ENCODE measurements at places on chromosomes 11 and 22.

DNA sequence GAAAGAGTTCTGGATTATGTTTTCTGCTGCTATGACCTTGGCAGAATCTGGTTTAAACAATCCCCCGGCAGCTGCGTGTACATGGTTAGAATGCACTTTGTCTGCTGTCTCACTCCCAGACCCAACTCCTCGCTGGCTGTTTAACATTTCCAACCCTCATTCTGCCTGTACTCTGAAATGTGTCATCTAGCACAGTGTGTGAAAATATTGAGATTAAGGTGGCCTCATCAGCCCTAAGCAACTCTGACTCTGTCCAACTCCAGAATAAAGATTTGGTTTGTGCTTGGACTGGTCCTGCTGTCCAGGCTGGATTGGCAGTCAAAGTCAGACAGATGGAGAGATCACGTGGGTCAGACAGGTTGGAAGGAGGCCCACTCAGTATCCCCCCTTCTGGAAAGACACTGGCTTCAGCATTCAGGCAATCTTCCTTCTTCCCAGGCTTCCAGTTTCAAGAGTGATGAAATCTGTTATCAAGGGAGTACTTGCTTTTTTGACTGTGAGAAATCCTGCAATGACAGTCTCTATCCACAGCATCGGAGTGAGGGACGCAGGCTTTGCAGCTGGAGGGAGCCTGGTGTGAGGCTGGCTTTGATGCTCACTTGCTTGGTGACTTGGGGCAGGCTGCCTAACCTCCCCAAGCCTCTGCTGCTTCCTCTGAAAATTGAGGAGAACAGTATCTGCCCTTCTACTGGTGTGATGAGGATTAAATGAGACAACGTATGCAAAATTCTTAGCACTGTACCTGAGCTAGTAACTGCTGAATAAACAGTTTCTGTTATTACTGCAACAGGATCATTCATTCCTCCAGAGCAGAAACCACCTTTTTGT, 29.8 kb downstream of the ABTB2 start:
- no peak for DNase-seq

DNA sequence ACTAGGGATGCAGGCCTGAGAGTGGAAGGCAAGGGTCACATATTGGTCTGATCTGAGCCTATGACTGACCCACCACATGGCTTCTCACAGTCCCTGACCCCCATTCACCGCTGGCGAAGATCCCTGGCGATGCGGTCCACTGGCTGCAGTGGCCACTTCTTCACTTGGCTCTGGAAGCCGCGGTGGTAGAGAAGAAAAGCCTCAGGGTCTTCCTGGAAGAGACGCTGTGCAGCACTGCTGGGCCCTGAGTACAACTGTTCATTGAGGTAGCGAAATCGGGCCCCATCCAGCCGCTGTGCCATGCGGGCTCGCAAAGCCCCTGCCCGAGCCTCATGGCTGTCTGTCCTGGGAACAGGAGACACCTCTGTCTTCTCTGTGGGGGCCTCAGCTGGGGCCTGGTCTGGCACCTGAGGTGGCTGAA, 2.4 kb downstream of the RRP8 start:
- DNase-seq, result no peak

DNA sequence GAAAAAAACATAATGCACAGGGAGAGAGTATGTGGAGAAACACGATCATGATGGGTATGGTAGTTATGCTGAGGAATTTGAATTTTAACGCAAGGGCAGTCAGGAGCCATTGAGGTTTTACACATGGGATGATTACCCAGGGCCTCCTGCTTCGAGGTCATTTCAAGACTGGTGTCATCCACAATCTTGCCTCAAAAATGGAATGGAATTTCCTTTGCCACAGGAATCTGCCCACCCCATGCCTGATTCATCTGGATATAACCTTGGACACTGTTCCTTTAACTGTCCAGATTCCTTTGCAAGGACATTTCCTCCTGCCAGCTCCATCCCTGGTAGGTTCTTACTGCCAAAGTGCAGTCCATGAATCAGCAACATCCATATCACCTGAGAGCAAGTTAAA, 655.9 kb upstream of the TENM4 start:
- DNase-seq, result no peak

GRCh38 chr11:7577291-7578190, 63.7 kb downstream of the PPFIBP2 start:
- peak; percentile 68 for DNase-seq

- no peak for DNase-seq
Observed at GRCh38 chr22:21025266-21025665, 7.1 kb downstream of the SLC7A4 start.

GRCh38 chr11:128251140-128251539, 336.2 kb downstream of the ETS1 start:
- DNase-seq, result no peak

DNA sequence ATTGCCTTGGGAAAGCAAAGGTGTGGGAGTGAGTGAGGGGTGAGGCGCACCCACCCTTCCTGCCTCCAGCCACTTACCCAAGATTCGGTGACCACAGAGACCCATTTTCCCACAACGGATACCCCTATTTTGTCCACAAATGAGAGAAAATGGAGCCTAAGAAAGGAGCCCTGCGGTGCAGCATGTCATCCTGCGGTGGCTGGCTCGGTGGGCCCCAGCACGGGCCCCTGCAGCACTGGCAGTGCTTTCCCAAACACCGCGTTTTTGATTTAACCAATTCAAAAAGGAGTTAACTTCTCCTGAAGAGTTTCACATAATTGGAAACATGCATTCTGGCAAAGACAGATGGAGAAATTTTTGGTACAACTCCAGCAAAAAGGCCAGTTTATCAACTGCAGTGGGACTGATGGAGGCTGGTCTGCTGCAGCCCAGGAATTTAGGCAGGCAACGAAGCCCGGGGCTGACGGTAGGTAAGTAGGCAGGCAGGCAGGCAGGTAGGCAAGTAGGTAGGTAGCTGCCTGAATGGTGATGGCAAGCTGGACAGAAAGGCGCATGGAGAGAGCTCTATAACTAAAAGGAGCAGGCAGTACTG, 84.2 kb downstream of the FDX1 start:
- no peak for DNase-seq

DNA sequence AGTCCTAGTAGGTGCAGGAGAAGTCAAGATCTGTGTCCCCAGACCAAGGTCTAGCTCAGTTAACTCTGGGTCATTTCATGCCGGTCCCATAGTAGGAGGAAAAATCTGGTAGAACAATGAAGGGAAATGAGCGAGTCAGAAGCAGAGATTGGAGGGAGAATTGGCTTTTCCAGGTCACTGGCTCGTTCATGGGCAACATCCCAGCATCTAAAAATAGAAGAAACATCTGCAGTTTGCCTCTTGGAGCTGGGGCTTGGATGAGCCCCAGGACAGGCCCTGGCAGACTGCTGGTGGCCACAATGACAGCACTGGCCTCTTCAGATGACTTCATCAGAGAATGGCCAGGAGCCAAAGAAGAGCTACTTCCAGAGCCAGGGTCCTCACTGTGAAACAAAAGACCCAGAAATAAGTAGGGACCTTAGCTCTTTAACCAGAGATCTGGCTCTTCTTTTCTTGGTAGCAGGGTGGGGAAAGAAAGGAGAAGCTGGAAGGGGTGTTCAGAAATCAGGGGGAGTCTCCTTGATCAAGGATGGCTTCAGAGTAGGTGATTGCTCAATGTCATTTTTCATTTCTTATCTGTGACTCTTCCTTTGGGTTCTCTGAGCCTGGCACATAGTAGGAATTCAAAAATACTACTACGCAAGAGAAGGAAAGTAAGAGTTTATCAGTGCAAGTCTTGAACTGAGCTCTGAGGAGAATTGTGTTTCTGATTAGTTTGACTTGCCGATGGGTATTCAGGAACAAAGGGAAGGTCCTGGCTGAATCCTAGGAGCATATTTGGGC, 102.6 kb downstream of the TMPRSS5 start:
- DNase-seq, result no peak

GRCh38 chr11:77619576-77620198, 17.9 kb downstream of the CLNS1A start:
- DNase-seq, result no peak

- no peak for DNase-seq
Observed at GRCh38 chr22:23754220-23754919, at the start of gene VPREB3. VPREB3 (minus strand) TSS chr22:23754425; CDS start chr22:23754363, 62 bp downstream.

- no peak for DNase-seq
Observed at GRCh38 chr22:20275836-20276235, 7.7 kb upstream of the RTN4R start.

DNA sequence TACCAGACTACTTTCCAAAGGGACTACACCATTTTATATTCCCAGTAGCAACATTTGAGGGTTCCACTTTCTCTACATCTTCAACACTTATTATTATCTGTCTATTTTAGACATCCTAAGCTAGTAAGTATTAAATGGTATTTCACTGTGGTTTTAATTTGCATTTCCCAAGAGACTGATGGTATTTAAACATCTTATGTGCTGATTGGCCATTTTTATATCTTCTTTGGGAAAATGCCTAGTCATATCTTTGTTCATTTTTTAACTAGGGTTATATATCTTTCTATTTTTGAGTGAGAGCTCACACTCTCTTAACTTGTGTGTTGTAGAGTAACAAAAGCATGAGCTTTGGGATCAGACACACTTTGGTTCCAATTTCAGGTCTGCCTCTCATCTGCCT, 73.7 kb downstream of the PRCP start:
- DNase-seq, result no peak

GRCh38 chr22:25748704-25749103, 6.7 kb downstream of the MYO18B start:
- no peak for DNase-seq

DNA sequence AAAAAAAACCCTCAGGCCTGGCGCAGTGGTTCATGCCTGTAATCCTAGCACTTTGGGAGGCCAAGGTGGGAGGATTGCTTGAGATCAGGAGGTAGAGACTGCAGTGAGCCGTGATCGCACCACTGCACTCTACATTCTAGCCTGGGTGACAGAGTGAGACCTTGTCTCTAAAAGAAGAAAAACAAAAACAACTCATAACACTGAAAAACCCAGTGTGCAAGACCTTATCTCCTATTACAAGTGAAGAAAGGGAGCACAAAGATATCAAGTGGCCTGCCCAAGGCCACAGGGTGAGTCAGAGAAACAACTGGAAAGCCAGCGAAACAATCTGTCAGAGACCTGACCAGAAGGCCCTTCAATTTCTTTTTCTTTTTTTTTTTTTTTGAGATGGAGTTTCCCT, 2.5 kb downstream of the TXN2 start:
- no peak for DNase-seq

GRCh38 chr11:108870373-108871020, 205.6 kb downstream of the DDX10 start:
- no peak for DNase-seq

DNA sequence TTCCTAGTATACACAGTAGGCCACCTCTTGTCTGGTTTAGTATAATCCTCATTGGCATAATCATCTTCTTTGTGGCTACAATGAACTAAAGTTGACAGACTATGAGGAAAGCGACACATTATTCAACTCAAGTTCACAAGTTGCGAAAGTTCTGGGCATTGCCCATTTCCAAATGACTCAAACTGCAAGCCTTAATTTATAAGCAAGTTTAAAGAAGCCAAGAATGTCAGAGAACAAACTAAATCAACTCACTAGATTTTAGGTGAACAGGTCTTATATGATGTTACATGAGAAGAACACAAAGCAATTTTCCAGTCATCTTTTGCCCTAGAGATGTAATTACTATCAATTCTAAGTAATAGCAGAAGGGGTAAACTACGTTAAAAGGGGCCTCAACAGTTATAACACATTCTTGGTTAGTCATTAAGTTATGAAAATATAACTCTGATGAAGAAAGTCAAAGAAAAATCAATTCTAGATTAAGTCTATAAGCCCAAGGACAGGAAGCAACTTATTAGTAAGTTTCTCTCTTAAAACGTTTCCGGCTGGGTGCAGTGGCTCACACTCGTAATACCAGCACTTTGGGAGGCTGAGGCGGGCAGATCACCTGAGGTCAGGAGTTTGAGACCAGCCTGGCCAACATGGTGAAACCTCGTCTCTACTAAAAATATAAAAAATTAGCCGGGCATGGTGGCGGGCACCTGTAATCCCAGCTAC, 21.5 kb downstream of the PICALM start:
- peak; percentile 88 for DNase-seq

DNA sequence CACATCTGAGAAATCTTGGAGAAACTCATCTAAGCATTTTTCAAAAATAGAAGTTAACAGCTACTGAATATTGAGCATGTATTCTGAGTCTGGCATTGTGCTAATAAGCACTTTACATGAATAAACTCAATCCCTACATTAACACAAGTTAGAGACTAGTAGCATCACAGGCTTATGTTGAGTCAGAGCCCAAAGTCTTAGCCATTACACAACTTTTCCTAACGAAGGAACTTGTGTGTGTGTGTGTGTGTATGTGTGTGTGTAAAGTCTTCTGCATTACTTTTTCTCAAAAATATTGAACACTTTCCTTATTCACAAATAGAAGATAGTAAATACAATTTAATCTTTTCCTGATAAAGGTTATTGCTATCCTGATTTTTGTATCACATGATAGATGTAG, 8.7 kb upstream of the CLPB start:
- DNase-seq, result peak; percentile 61

GRCh38 chr22:49158741-49159564, 668.7 kb downstream of the BRD1 start:
- DNase-seq, result no peak

DNA sequence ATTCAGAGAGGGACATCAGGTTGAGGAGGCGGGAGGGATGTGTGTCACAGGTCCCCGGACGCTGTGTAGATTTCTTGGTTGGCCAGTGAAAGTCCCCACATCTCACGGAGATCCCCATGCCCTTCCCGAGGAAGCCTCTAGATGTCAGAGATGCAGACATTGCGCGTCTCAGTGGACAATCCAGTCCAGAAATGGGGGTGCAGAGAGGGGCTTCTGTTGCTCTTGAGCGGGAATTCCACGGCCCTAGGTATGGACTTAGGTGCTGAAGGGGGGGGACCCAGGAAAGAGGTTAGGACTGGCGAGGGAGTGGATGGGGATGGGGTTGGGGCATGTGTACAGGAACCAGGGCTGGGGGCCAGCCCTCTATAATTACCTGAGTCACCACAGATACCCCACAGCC, 7.0 kb downstream of the THY1 start:
- DNase-seq, result no peak

- DNase-seq, result no peak
Observed at GRCh38 chr11:109929308-109929707, 163.9 kb upstream of the ZC3H12C start.

- no peak for DNase-seq
Observed at GRCh38 chr11:101441747-101442146, 142.1 kb downstream of the TRPC6 start.

GRCh38 chr22:32396746-32397145, 15.3 kb downstream of the RTCB start:
- no peak for DNase-seq

- DNase-seq, result peak; percentile 77
Observed at GRCh38 chr11:64339754-64340408, at the start of gene CCDC88B. CCDC88B (plus strand) TSS chr11:64340204; CDS start chr11:64340267, 63 bp downstream.

DNA sequence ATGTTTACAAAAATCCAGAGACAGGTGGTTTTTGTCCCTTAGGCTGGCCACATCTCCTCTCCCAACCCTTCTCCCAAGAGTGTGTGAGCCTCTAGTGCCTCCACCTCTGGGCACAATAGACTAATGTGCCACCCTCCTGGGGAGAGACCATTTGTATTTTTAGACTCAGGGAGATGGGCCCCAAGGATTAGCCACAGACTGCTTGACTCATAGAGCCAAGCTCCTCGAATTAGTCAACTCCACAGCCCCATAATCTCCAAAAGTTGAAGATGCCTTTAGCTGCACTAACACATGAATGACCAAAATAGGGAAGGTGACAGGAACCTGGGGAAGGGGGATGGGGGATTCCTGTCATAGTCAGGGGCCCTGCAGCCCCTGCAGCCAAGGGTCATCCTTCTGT, 53.0 kb upstream of the LRRC32 start:
- DNase-seq, result no peak

All from MV-4-11 (cell line).